ENCODE measurements at places on chromosomes 1 and 21. TPM values are rescaled to one million over a fixed set of nuclear protein-coding genes. Genes with fewer than 3 reads are reported as not detected.

- H3K27ac ChIP-seq: no peak overlapping the region
- peaks cover 29% of the 10 kb centered on the region for H3K4me1 ChIP-seq
- no peaks in the 10 kb centered on the region for H3K27me3 ChIP-seq
- H3K4me3 ChIP-seq: no peak overlapping the region
- H3K36me3 ChIP-seq: no peaks in the 10 kb centered on the region
- DNase-seq: no peak
Measured at GRCh38 chr1:25505656-25506385, 37.6 kb upstream of the LDLRAP1 start.

GRCh38 chr1:43446881-43447835, 6.6 kb downstream of the HYI start:
- no peak overlapping the region for H3K4me3 ChIP-seq
- H3K27ac ChIP-seq: no peak overlapping the region
- H3K36me3 ChIP-seq: peaks cover 86% of the 10 kb centered on the region
- no peak for DNase-seq
- H3K4me1 ChIP-seq: peaks cover 4% of the 10 kb centered on the region

DNA sequence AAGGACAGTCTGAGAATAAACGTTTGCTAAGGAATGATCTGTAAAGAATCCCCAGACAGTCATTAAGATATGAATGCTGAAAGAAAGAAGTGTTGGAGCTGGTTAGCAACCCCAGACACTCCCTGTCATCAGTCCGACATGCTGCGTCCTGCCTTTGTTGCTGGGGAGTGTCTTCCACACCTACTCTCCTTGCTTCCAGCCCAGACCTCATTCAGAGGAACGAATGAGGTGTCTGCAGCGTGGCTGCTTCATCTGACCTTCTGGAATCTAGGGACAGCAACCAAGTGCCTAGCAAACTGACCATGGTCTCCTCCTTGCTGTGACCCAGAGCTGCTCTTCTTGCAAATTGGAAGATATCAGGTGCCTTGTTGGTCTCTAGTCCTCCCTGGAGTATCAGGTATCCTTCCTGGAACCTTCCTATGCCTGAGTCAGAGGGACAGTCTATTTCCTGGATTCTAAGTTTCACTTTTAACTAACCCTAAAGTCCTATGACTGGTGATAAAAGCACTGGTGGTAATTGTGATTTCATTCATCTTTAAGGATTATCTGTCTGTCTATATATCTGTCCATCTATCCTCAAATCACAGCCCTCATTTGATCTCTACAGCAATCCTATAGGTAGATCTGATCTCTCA, 45.3 kb downstream of the NFASC start:
- no peaks in the 10 kb centered on the region for H3K36me3 ChIP-seq
- no peak overlapping the region for H3K27ac ChIP-seq
- no peaks in the 10 kb centered on the region for H3K27me3 ChIP-seq
- H3K4me3 ChIP-seq: no peak overlapping the region

DNA sequence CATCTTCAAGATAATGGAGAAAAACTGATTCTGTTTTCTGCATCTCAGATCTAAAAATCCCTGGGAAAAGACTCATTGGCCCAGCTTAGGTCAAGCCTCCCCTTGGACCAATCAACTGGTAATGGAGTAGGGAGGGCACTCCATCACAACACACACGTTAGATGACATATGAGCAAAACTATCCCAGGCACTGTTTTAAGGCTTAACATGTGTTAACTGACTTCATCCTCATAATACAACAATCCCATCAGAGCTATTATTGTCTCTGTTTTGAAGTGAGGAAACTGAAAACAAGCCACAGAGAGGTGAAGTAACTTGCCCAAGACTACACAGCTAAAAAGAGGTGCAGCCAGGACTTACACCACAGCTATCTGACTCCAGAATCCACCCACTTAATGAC, 14.7 kb upstream of the CITED4 start:
- no peaks in the 10 kb centered on the region for H3K36me3 ChIP-seq
- no peak for DNase-seq
- H3K4me3 ChIP-seq: no peak overlapping the region

- no peaks in the 10 kb centered on the region for H3K27me3 ChIP-seq
- peaks cover 7% of the 10 kb centered on the region for H3K4me1 ChIP-seq
- no peak for DNase-seq
- H3K36me3 ChIP-seq: no peaks in the 10 kb centered on the region
- H3K4me3 ChIP-seq: no peak overlapping the region
Measured at GRCh38 chr1:247357781-247358211, 26.1 kb upstream of the ZNF496 start.

SLAMF6 gene
- total RNA-seq: 1.2 TPM
